Left renal cortex interstitium (tissue), 4 donors: ENCODE measurements at places on chromosomes 16 and 17. TPM values are rescaled to one million over a fixed set of nuclear protein-coding genes. Genes with fewer than 3 reads are reported as not detected.

DNA sequence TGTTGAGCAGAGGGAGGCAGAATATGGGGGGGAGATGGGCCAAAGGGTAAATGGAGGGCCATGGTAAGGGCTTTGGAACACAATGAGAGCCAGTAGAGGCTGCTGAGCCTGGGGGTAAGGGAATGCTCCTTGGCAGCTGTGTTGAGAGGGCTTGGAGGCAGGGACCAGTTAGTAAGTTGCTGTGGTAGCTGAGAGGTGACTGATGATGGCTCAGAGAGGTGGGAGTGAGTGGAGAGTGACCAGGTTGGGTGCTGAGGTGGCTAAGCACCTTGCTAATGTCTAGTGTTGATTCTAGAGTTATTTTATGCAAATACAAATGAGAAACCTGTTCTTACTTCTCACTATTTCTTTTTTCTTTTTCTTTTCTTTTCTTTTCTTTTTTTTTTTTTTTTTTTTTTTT is 10.8 kb downstream of the SBK1 start:
- no peak for DNase-seq

DNA sequence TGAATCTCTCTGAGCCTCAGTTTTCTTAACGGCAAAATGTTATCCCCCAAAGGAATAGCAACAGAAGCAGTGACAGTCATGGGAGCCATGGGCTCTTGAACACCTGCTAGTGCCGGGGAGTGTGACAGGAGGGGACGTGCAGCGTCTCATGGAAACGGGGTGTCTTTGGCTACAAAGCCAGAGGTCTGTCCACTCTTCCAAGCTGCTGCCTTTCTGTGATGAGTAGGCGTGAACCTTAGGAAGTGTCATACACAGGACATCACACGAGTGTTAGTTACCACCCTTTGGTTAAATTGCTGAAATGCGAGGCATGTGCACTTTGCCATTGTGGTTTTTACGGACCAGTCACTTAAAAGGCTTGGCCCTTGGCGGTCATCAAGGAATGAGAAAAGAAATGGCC is 93.4 kb downstream of the IRF8 start:
- no peak for DNase-seq

DNA sequence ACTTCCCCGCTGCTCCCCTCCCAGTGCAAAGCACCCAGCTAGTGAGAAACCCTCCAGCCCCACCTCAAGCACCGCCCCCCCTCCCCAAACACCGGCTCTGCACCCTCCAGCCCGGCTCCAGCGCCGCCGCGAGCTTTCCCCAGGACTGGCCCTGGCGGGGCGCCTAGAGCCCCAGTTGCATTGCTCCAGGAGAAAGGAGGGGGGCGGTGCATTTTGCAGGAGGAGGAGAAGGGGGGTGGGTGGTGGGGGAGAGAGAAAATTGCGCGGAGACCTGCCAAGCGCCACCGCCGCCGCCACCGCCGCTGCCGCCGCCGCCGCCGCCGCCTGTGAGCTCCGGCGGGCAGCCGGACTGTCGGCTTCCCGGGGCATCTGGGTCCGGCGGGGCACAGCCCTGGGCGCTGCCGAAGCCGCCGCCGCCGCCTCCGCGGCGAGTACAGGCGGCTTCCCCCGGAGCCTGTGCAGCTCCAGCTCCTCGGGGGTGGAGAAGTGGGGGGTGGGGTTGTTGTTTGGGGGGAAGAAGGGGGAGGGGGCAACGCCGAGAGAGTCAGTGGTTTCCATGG is 333 bp upstream of the NOG start:
- DNase-seq, result no peak

GRCh38 chr17:15782866-15783265 is 50.8 kb downstream of the TBC1D26 start:
- no peak for DNase-seq

EDC4 gene
- polyA plus RNA-seq, result 104 TPM

- no peak for DNase-seq
These were observed 75.0 kb downstream of the RAP1GAP2 start for GRCh38 chr17:2871205-2871604.

DNA sequence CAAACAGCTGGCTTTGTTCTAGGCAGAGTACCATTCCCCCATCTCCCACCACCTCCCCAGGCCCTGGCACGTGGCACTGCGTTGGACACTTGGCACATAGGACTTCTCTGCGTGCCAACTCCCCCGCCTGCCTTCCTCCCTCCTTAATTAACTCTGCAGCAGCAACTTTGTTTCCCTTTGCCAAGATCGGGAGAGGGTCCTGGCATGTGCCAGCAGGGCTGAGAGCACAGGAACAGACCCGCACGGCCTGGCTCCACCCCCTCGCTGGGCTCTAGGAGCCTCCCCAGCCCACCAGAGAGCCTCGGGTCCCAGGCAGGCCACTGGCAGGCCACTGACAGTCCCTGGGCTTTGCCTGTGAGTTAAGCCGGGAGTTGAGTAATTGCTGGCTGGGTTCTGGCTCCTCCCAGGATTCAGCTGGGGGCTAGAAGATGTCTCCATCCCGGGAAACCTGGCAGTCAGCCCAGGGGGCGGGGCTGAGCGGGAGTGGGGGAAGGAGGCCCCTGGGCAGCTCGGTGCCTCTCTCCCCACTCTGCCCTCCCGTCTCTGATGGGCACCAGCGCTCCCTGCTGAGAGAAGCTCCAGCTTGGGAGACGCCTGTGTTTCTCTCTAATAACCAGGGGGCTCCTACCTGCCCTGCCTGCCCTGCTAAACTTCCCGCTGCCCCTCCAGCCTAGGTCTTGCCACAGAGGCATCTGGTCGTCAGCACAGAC is 224.0 kb upstream of the TNRC6C start:
- DNase-seq, result no peak

LRRC46 gene
- 3.7 TPM for polyA plus RNA-seq

DNA sequence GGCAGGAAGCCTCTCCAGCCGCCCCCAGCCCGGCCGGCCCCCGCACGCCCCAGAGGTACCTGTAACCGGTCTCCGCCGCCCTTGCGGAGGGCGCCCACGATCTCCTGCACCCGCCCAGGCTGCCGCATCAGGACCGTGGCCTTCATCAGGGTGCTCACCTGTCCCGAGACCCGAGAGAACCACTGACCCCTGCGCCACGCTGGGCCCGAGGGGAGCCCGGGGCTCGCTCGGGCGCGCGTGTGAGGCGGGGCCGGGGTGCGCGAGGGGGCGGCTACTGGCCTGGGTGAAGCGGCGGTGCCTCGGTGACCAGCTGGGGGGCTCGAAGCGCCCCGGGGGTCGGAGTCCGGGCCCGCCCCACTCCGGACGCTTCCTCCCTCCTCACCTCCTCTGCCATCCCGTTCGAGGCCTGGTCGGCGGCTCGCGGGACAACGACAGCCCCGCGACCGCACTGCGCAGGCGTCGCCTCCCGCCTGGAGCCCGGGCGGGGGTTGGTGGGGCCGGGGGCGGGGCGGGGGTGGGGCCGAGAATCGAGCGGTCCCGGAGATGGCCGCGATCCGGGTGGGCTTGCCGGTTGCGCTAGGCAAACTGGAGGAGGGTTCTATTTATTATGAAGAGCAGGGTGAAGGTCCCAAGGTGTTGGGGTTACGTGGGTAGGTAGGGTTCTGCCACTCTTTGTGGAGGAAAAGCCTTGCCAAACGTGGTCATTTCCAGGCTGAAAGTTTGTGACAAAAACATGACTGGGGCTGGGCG is at the start of gene NT5C3B:
TSS of gene NT5C3B (minus strand) at position 433 of the 750 bp plus-strand sequence. CDS start at position 394, 39 bp downstream.
- DNase-seq, result no peak

DNA sequence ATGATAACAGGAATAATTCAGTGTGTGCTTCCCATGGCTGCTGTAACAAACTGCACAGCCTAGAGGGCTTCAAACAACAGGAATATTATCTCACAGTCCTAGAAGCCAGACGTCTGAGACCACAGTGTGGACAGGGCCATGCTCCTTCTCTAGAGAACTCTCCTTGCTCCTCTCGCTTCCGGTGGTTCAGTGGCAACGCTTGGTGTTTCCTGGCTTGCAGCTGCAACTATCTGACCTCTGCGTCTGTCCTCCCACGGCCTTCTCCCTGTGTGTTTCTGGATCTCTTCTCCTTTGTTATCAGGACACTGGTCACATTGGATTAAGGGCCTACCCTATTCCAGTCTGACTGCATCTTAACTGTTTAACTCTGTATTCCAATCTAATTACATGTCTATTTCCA is 414.3 kb downstream of the MAF start:
- DNase-seq, result no peak

CHST4 gene
- 0.33 TPM for polyA plus RNA-seq

DNA sequence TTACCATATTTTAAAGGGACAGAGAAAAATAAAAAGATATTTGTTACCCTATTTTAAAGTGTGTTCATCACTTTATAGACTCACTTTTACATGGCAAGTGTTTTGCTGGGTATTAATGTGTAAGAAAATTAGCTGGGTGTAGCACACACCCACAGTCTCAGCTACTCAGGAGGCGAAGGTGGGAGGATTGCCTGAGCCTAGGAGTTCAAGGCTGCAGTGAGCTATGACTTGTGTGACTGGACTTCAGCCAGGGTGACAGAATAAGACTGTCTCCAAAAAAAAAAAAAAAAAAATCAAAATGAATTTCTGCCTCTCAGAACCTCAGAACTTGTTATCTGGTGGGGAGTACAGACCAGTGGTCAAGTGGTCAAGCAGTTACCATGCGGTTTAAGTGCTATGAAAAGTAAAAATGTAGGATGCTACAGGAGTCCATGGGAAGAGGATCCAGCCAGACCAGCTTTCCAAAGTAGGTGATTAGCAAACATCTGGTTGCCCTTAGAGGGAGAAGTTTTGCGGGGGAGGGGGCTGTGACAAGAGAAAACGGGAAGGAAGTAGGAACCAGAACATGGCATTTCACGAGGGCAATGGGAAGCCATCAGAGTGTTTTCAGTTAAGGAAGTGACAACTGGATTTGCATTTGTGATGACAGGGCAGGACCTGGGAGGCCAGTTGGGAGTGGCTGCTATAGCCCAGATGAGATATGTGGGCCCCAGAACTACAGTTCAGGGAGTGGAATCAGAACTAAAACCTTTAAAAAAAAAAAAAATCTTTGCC is 13.9 kb downstream of the CNEP1R1 start:
- no peak for DNase-seq

DNA sequence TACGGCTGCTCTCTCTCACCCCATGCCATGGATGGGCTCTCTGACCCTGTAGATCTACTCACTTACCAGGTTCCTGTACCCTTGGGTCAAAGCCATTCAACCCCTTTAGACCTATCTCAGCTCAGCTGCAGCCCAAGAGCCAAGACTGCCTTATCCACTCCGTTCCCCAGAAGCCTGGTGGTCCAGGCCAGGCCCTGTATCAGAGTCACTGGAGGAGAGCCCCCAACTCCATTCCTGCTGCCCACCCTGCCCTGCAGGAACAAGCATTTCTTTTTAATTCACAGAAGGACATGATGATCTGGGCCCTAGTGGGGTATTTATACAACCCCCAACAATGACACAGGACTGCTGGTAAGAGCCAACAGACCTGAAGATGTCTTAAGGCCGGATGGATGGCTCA is 76.8 kb downstream of the AIPL1 start:
- DNase-seq, result no peak

GRCh38 chr17:2060681-2061440 is 6.0 kb downstream of the HIC1 start:
- DNase-seq, result no peak

- no peak for DNase-seq
These were observed 8.4 kb downstream of the PIMREG start for GRCh38 chr17:6452471-6453266.

DNA sequence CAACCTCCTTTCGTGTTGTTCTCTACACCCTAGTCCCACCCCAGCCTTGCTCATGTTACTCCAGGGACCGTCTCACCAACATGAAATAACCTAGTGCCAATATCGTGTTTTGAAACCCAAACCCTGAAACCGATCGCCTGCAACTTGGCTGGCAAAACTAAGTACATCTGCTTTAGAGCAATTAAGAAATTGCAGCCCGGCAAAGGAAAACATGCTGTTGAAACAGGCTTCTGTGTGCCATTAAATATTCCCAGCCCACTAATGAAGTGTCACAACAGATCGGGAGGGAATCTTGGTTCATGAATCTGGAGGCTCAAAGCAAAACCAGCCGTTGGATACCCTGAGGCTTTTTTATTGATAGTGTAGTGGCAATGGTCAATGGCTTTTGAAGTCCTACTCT is 48.3 kb upstream of the GPR139 start:
- no peak for DNase-seq

GRCh38 chr16:35506018-35506897 is 2046.8 kb downstream of the TP53TG3F start:
- no peak for DNase-seq

CBLN1 gene
- polyA plus RNA-seq, result 0.17 TPM

DNA sequence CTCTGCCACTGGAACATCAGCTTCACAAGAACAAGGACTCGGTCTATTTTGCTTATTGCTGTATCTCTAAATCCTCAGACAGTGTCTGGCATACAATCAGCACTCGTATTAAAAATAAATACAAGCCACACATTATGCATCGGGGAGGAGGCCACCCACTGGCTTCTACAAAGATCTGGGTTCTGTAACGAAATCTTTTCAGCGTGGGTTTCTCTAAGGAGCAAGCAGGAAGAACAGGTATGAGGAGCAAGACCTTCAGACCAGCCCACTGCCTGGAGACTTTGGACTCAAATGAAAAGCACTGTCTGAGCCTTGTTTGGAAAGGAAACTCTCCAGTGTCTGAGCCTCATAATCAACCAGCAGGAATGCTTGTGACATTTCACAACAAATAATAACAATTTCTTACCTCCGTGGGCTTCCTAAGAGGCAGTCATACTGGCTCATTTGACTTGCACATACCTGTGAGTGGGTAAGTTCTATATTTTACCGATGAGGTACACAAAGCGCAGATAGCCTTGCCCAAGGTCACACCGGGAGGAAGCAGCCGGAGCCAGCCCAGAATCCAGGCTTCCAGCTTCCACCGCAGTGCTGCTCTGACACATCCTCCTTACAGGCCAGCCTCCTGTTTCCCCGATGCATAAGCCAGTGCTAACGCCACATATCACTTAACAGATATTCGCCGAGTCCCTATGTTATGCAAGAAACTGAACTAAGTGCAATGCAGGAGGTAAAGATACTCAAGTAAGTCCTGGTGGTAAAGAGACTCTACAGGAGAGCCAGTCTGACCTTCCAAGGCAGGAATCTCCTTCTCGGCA is 118.6 kb upstream of the TNRC6C start:
- no peak for DNase-seq

DNA sequence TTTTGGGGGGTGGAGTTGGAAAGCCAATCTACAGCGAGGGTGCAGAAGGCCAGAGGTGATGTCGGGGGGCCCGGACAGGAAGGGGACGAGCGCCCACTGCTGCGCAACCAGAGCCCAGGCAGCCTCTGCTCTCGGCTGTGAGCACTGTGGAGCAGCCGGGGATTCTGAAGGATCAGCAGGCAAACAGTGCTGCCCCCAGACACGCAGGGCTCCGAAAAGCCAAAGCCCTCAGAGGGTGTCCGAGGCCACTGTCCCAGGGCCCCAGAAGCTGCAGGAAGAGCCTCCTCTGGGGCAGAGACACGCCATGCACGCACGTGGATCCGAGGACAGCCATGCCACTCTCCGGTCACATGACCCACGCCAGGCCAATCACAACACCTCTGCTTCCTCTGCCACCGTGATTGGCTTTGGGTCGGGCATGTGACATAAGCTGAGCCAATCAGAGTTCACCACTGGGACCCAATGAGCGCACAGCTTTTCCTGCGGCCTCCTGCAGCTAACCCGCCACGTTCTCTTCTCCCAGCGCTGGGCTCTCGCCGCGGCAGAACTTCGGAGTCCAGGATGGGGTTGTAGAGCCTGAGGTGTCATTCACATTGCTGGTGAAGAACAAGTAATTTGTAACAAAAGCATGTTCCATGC is 40.7 kb downstream of the ACTG1 start:
- peak; percentile 69 for DNase-seq
